ENCODE measurements at places on chromosomes 1 and 21.

DNA sequence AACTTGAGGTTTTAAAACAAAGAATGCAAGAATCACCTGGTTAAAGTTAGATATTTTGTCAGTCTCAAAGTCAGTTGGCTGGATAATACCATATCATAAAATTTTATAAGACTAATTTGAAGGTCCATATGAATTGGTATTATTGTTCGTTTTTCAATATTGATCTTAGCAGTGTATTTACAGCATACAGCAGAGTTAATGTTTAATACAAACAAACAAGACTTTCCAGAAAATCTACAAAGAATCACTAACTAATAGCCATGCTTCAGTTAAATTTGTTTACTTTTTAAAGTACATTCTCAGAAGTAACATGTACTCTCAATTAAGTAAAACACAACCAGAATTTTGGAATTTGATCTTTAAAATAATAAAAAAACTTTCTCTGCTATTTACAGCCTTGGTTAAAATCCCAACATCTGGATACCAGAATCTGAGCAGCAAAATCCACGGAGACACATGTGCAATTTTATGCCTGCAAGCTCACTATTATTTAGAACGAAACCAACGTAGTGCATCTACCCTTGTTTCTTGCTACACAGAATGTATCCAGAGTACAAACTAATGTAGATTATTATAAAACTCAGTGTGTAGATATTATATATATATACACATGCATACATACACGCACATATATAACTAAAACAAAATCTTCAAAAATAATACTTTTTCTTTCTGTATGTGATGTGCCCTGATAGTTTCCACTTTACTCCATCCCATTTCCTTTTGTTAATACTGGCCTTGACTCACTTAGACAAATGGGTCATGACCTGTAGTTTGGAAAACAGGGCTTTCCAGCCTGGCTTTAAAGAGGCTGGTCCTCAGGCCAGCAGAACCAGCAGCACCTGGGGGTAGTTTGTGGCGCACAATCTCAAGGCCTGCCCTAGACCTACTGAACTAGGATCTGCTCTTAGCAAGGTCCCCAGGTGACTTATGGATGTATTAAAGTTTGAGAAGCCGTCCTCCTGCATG, 63.6 kb upstream of the ERG start:
- no peak for DNase-seq

- no peak for DNase-seq
Measured at GRCh38 chr1:53273526-53273925, 35.2 kb upstream of the MAGOH start.

- DNase-seq = no peak
Measured at GRCh38 chr1:65206836-65207235, 58.8 kb downstream of the AK4 start.

GRCh38 chr1:166905900-166906299, 29.8 kb upstream of the TADA1 start:
- DNase-seq = no peak

- no peak for DNase-seq
Measured at GRCh38 chr1:168498159-168498631, 45.6 kb downstream of the XCL2 start.

- no peak for DNase-seq
Measured at GRCh38 chr1:229271448-229272159, 693 bp downstream of the RAB4A start.

DNA sequence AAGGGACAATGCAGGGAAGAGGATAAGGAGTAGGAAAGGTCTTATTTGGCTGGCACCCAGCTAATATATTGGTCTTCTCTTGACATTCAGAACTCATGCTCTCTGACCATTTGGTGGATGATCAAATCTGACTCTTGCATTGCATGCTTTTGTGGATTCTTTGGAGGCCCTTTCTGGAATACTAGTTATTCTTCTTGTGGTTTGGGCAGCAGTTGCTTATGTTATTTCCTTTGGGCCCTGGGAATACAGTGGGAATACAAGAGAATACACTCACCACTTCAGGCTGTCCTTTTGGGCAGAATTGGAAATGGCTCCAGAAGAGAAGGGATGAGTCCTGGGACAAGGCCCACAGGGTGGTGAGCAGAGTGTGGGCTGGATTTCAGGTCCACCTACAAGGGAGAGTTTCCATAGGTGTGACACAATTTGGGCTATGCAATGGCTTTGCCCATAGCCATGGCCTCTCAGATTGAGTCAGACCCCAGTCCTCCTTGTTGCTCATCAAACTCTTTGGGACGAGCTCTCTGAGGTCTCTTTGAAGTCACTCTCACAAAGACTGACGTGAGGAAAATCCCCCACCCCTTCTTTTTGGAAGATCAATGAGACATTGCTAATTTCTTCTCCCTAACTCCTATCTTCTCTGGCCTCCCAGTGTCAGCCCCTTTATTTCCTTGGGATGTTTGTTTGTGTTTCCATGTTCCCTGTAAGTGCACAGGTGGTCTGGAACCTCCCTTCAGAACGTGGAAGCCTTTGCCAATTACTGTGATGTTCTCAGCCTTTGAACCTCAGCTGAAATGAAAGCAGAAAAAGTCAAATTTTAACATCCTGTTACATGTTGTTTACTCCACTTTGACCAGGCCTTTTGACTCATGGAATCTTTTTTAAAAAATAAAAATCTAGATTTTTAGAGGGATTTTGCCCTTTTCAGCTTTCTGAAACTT, 19.4 kb downstream of the HSD11B1 start:
- DNase-seq = no peak

GRCh38 chr1:210347112-210347511, 18.4 kb downstream of the HHAT start:
- DNase-seq = no peak

- DNase-seq = peak; percentile 83
Measured at GRCh38 chr1:46603858-46604549, at the start of gene MKNK1. Gene MKNK1 (minus strand): TSS chr1:46604268. CDS start chr1:46583327, 20,941 bp downstream.

DNA sequence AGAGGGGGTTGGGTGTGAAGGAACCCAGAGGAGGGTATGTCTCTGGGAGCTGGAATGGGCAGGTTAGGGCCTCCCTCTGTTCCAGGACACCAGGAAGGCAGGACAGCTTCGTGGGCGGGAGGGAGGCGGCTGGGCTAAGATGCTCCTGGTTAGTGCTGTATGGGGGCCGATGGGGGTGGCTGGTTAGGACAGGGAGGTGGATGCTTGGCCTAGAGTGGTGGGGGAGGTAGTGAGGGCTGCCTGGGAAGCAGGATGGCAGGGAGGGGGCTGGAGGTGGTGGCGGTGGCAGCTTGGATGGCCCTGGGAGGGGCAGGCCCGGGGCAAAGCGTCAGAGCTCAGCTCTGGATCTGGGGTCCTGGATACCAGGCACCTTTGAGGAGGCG, 6.2 kb upstream of the MMP23B start:
- no peak for DNase-seq

DNA sequence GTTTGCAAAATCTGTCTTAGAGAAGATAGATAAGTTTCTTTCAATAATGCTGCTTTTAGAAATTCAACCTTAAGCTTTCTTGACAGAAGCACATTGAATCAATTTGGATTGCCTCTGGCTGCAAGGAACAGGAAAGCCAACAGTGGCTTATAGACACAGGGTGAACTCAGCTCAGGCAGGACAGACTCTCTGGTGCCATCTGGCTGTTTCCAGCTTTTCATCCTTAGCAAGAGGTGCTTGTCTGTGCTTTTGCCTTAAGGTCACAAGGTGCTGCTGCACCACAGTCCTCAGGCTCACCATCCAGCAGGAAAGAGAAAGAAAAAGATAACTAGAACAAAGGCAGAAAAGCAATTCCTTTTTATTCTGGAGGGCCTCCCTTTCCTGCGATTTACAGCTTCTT, 93.7 kb upstream of the ETS2 start:
- DNase-seq = no peak

DNA sequence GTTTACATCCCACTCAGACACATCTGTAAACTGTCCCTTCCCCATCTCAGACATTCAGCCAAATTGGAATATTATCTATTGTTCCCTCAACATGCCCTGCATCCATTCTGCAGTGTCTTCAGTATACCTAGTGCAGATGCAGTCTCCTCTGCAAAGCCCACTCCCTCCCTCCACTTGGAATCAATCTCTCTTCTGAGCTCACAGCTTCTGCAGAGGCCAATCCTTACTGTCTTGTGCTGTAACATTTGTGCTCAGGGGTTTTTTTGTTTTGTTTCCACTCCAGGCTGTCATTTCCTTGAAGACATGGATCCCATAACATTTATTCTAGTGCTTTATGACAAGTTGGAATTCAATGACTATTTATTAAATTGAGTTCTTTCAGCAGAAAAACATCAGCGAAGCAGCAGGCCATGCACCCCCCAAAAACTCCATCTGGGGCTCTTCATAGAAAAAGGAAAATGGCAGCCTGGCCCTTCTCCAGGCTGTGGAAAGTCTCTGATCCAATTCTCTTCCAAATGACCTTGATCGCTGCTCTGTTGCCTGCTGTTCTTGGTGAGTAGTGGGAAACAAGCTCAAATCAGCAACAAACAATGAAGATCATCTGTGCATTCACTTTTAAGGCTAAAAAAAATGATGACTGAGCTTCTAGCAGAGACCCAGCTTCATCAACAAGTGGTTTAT, 8.7 kb downstream of the C4BPA start:
- DNase-seq = peak; percentile 29

DNA sequence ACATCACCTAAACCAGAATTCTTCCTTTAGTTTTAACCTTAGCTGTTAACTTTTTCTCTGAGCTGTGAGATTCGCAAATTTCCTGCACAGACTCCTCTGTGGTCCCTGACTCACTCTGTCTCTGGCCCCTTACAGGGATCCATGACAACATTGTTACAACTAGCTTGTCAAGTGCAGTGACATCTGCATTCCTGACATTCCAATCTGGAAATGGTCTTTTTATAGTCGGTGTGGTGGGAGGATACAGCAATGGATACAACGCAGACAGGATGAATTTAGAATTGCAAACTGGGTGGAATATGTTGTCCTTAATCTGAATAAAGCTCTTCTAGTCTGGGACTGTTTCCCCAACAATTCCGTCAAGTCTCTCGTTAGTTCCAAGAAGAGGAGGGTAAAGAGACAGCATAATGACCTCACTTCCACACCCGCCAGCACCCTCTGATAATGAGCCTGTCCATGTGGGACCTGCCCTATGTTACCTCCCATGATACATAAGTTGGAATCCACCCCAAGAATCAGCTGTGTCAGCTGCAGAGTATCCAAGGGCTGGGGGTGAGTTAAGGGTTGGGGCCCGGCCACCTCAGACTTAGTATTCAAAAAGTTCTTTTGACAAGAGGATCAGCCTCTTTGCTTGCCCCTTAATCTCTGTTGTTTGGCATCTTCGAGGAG, 49.4 kb downstream of the ILDR2 start:
- DNase-seq = no peak

DNA sequence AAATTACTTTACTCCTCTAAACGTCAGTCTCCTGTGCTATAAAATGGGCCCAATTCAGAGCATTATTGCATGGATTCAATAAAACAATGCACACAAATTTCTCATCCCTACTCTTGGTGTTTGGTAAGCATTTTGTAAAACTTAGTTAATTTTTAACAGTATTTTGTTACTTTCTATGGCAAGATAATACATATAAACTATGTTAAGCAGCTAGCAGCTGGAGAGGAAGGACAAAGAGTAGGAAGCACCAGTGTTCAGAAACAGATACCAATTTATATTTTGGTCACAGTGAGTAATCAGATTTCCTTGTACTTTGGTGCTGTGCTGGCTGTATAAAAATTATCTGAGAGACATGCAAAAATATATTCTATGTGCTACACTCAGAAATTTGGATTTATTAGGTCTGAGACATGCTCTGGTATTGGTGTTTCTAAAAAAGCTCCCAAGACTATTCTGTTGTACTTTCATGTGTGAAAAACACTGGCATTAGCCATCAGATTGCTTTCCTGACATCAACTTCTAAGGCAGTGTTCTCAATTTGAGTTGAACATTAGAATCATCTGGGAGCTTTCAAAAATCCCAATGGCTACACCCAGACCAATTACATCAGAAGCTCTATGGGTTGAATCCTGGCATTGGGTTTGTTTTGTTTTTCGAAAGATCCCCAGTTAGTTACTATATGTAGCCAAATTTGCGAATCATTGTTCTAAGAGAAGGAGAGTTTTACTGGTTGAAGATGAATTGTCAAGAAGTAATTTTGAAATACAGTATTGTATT, 100.3 kb upstream of the C1orf87 start:
- DNase-seq = no peak

- no peak for DNase-seq
Measured at GRCh38 chr1:200653022-200653462, 16.7 kb downstream of the DDX59 start.

GRCh38 chr1:21294266-21294989, 4.2 kb upstream of the ECE1 start:
- no peak for DNase-seq

- DNase-seq = no peak
Measured at GRCh38 chr1:200042119-200042551, 14.6 kb downstream of the NR5A2 start.

DNA sequence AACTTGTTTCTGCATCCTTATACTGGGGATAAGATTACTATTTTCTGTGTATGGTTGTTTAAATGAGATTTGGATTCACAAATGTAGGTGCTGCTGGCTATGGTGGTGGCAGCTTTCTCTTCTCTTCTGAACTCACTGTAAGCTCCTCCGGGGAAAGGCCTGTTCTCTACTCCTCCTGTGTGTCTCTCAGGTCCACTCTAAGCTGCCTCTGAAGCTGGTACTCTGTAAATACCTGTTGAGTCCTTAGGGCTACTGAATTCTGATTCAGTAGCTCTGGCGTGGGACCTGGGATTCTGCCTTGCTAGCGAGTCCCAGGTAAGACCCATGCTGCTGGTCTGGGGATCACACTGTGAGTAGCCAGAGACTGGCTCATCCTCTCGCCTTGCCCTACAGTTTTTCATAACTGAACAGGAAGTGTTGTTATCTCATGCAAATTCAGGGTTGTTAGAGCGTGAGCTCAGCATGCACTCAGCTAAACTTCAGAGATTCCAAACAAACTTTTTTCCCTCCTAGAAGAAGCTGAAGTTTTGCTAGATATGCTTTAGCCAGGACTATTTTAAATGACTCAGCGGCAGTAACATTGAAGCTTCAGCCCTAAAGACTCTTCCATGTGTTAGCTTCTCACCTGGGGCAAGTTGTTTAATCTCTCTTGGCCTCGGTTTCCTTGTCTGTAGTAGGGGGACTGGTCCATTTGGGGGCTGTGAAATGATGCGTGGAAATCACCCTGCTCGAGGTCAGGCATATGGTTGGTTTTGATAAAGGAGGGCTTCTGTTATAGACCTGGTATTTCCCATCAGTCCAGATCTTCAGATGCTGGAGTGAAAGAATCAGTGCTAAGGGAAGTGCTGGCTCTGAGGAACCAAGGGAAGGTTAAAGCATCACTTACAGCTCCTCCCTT, 271.5 kb upstream of the TMEM51 start:
- no peak for DNase-seq

GRCh38 chr21:41368735-41369104, 6.9 kb downstream of the MX2 start:
- no peak for DNase-seq

GRCh38 chr1:223189903-223190724, 47.1 kb upstream of the TLR5 start:
- DNase-seq = no peak
